ENCODE measurements at places on chromosomes 11 and 22.
A peak's percentile ranks its signal among the peaks of the same experiment; 100 is the strongest.

GRCh38 chr22:44181033-44181911, 547 bp downstream of the PARVG start:
- DNase-seq, result no peak

DNA sequence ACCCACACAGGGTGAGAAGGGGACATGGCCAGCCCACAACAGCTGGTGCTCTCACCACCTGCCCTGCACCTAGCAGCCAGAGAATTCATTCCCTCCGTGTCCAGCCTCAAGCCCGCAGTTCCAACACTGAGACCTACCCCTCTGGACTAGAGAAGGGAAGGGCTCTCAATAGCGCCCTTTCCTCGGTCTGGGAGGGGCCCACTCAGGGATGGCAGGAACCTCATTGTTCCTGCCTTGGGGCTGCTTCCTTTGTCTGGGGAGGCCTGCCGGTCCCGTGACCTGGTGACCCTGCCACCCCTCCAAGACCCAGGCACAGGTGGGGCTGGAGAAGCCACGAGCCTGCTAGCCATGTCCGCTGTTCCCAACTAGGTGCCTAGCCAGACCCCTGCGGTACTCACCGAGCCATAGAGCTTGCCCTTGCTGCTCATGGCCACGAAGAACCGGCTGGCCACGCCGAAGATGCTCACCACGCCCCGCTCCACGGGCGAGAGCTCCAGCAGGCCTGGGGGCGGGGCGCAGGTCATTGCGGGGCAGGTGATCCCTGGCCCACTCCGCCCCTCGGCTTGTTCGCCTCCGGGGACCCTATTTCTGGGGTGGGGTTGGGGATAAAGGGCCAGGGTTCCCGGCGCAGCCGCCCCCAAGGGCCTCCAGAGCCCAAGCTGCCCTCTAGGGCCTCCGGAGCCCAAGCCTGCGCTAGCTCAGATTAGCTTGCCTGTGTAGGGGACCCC, 1.4 kb downstream of the FGF4 start:
- DNase-seq, result peak; percentile 35

DNA sequence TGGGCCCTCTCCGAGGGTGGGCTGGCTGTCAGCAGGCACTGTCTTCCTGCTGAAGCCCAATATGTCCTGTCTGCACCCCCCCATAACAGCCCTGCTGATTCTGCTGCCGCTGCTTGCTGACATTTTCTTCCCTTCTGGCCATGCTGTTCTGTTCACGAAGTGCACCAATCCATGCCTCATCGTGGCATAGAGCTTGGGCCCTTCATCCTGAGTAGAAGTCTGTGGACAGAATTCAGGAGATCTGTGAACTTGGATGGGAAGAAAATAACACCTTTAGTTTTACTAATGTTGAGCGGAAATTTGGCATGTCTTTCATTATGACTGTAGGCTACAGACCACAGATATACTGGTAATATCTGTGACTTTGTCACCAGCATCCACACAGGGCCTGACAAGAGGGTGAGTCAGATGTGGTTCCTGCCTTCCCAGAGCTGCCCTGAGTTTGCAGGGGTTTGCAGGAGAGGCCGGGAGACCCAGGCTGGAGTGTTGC, 14.1 kb upstream of the KIAA0930 start:
- no peak for DNase-seq

- DNase-seq, result no peak
These were observed 709.3 kb upstream of the CCDC179 start for GRCh38 chr11:23569547-23569946.

GRCh38 chr22:19241593-19241906, 50.0 kb downstream of the CLTCL1 start:
- no peak for DNase-seq

GRCh38 chr11:82631722-82632630, 101.7 kb downstream of the FAM181B start:
- no peak for DNase-seq

- DNase-seq, result no peak
These were observed 46.1 kb downstream of the ALX4 start for GRCh38 chr11:44263738-44264437.

GRCh38 chr11:87397011-87397865, 359.5 kb downstream of the TMEM135 start:
- DNase-seq, result no peak

DNA sequence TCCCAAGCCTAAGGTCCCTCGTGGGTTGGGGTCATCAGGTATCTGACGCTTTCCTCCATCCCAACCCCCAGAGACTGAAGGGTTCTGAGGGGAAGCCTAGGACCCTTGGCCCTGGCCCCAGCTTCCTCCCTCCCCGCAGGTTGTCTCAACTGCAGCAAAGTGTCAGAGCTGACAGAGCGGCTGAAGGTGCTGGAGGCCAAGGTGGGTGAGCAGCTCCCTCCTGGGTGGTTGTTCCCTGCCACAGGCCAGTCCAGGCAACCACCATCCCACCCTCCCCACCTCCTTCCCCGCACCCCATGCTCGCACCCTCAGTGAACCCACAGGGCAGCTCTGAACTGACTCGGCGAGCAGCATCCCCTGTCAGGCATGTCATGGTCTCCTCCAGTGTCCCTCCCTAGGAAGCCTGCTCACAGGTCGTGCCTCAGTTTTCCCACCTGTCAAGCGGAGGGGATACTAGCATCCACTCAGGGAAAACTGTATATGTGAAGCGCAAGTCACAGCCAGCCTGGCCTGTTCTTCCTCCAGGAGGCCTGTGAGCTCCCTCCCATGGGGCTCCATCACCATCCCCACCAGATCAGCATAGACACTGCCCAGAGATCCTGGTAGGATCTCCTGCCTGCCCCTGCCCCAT, 20.8 kb downstream of the EMID1 start:
- DNase-seq, result no peak

DNA sequence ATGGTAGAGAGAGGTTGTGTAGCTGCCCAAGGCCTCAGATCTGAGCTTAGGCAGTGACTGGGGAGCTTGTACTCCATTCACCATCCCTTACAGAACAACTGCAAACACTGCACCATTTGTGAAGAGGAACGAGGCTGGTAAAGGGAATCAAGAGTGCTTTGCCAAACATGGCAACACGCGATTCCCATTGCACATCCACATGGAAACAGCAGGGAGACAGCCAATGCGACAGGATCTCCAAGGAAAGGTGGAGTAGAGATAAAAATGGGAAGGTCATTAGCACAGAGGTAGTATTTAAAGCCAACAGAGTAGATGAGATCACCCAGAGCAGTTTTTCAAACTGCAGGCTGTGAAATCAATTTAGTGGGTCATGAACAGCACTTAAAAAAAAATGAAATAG, 42.0 kb downstream of the TCF20 start:
- DNase-seq, result no peak

DNA sequence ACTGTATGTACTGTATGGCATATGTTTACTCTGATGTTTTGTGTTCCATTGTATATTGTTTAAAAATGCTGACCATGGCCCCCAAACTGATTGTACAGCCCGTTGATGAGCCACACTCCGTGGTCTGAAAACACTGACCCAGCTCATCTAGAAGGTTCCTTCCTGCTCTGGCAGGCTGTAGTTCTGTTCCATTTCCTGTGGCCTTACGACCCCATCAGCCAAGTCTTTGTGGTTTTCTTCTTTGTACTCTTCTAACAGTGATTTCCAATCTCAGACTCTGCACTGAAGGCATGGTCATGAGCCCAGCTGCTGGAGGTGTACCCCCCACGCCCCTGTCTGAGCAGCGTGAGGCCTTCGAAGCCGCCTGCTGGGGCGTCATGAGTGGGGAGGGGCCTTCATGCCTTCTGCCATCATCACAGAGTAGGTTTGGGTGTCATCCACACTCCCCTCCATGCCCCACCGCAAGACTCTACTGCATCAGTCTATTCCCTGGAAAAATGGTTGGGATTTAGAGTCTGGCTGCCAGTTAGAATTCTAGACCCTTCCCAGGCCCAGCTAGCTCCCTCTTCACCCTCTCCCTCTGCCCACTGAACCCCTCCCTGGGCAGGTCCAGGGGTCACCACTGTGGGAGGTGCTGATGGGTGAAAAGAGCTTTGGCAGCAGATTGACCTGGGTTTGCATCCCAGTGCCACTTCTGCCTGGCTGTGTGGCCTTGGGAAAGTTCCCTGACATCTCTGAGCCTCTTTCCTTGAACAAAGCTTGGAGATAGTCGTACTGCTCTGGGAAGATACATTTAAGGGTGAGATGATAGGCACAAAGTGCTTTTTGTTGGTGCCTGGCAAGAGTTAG, 11.3 kb upstream of the C11orf96 start:
- DNase-seq, result no peak

DNA sequence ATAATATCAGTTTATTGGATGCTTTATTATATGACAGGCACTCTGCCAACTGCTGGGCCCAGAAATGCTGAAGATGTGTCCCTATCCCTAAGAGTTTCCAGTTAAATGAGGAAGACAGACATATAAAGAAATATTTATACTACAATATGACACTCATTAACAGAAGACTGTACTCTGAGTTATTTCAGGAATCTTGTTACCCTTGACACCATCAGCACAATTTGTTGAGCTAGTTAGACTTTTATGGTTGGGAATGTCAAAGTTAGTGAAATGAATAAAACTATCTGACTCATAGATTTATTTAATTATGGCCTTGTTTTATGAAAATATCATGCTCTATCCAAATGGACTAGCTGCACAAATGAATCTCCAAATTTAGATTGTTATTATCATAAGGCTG, 25.6 kb upstream of the MSANTD4 start:
- DNase-seq, result no peak

GRCh38 chr11:77654770-77655434, 17.3 kb upstream of the CLNS1A start:
- no peak for DNase-seq

DNA sequence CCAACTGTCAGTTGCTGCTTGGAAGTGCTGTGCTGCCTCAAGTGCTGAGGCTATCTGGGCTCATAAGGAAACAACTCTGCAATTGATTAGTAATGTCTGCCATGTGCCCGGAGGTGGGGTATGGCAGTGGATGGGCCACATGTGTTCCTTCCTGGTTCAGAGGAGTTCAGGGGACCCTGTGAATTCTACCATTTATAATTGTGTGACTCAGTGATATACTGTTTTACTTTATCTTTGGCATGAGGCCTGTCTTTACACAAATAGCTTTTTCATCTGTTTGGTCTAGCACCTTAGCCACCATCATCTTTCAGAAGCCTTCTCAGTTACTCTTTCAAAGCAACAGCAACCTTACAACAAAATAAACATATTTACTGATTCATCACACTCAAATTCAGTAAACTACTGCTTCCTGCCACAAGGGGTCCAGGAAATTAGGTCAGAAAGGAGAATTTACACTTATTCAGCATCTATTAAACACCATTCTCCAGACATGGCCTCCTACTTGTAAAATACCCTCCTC, 20.9 kb downstream of the DKK3 start:
- DNase-seq, result no peak

GRCh38 chr11:46643531-46643930, 26.2 kb downstream of the ATG13 start:
- DNase-seq, result no peak

DNA sequence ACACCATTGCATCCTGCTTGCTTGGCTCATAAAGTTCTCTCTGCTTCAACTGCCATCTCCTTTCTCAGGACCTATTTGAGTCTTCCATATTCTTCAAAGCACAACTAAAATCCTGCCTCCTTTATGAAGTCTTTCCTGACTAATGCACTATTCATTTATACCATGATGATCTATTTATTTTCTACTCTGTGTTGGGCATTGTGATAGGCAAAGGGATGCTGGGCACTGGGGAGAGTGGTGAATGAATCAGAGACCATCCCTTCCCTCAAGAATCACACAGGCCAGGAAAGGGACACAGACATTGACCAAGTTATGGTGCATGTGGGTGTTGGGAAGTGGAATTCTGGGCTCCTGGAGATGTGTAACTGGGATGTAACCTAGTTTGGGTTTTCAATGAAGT, 86.9 kb downstream of the CACNG2 start:
- no peak for DNase-seq

DNA sequence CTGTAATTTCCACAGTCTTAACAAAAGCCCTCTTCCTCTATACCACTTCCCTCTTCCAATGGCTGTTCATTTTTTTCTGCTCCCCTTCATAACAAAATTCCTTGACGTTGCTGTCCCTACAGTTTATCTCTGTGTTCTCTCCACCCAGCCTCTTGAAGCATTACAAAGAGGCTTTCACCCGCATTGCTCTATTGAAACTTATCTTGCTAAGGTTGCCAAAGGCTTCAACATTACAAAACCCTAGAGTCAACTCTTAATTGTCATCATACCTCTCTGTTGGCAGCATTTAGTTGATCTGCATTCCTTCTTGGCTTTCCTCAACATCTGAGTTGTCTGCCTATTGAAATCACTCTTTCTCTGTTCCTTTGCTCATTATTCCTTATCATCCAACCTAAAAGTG, 1055.7 kb downstream of the JRKL start:
- DNase-seq, result no peak

GRCh38 chr22:25095869-25096268, 103.8 kb upstream of the CRYBB3 start:
- no peak for DNase-seq

- no peak for DNase-seq
These were observed 2.1 kb upstream of the IFT27 start for GRCh38 chr22:36778020-36778419.

DNA sequence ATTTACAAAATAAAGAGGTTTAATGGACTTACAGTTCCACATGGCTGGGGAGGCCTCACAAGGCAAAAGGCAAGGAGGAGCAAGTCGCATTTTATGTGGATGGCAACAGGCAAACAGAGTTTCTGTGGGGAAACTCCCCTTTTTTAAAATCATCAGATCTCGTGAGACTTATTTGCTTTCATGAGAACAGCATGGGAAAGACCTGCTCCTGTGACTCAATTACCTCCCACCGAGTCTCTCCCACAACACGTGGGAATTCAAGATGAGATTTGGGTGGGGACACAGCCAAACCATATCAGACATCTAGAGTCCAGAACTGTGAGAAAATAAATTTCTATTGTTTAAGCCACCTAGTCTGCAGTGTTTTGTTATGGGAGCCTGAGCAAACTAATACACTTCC, 80.8 kb downstream of the ME3 start:
- DNase-seq, result no peak

DNA sequence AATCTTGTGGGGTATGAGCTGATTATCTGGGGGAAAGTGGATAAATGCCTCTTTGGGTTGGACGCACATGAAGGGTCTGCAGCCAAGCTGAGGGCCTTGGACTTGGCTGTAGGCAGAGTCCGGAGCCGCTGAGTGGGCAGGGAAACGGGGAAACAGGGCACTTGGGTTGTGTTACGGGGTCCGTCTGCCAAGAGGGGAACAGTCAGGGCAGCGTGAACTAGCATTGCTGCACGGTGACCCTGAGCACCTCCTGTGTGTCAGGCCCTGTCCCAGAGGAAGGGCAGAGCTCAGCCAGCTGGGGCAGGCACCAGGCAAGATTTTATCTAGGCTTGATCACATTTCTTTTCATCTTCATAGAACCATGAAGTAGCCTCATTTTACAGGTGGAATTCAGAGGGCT, 11.9 kb downstream of the FAM83F start:
- DNase-seq, result no peak

DNA sequence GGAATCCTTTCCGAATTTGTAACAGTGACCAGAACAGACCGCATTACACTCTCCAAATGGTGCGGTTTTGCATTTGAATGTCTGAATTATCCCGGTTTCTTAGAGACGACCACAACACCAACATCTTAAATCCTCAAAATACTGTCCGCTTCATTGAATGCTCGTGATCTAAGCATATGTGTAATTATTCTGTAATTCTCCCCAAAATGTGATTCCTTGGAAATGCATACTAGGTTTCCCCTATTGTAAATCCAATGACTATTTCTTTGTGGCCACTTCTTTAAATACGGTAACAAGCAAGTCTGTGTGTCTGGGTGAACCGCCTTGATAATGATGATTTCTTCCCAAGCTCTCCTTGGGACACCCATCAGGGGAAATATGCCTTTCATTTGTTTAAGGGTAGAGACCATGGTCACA, 87.3 kb upstream of the DBX1 start:
- DNase-seq, result no peak

All from right kidney (tissue), 9 donors.